ENCODE measurements at places on chromosomes 4 and X.

GRCh38 chrX:133630362-133630761, 215.1 kb upstream of the GPC4 start:
- no peak for DNase-seq

DNA sequence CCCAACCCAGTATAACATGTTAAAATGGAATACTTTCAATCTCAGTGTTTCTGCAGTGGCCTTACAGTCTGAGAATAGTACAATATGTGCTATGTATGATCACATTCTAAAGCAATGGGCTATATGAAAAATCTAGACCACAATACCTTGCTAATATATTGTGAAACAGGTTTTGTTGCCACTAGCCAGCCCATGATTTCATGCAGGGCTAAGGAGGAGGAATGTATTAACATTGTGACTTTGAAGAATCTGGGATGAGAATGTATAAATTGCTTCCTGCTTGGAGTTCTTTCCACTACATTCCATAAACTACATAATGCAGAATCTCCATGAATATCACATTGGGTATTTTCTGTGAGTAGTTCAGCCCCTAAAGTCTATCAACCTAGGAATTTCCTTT, 935.4 kb upstream of the GRIA3 start:
- DNase-seq: no peak

DNA sequence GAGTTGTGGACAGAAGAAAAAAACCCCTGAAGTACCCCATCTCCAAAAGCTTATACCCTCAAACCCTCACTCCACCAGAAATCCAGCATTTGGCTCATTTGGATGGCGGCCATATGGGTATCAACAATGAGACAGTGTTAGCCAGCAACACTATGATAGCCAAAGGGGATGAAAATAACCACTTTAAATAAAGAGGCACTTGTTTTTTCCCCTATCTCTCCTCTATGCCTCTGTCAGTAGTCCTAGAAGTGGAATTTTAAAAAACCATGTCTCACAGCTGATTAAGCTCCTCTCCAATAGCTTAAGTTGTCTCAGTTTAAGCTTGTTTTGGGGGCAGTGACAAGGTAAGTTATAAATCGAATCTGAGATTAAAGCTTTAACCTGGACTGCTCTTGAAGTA, 124.0 kb downstream of the MOSPD2 start:
- DNase-seq: no peak

GRCh38 chr4:88110826-88111225, 47.6 kb downstream of the ABCG2 start:
- DNase-seq: no peak

DNA sequence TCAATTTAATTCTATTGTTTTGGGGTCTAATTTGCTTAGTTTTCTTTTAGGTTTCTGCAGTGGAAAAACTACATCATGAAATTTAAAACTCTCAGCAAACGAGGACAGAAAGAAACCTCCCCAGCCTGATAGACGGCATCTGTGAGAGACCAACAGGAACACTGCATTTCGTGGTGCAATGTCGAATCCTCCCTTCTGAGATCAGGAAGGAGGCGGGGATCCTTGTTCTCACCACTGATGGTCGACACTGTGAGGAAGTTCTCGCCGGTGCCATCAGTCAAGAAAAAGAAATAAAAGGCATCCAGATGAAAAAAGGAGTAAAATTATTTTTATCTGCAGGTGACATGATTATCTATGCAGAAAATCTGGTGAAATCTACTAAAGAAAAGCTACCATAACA, 16.5 kb downstream of the GAK start:
- DNase-seq: peak; percentile 12

DNA sequence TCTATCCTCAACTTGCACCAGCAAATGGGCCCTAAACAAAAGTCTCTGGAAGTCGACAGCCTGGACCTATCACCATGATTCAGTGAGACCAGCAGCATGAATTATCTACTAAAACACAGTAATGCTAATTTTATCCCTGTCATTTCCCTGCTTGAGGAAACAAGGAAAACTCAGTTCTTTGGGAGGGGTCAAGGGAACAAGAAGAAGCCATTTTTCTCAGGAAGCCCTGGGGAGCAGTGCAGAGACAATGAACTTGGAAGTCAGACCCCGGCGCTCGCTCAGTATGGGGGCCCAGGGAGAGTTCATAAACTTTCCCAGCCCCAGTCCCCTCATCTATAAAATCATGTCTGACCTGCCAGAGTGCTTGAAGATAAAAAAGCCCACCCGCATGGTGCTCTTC, 50.4 kb downstream of the DCTD start:
- DNase-seq: no peak

GRCh38 chrX:110741213-110741796, 54.3 kb downstream of the CHRDL1 start:
- no peak for DNase-seq

DNA sequence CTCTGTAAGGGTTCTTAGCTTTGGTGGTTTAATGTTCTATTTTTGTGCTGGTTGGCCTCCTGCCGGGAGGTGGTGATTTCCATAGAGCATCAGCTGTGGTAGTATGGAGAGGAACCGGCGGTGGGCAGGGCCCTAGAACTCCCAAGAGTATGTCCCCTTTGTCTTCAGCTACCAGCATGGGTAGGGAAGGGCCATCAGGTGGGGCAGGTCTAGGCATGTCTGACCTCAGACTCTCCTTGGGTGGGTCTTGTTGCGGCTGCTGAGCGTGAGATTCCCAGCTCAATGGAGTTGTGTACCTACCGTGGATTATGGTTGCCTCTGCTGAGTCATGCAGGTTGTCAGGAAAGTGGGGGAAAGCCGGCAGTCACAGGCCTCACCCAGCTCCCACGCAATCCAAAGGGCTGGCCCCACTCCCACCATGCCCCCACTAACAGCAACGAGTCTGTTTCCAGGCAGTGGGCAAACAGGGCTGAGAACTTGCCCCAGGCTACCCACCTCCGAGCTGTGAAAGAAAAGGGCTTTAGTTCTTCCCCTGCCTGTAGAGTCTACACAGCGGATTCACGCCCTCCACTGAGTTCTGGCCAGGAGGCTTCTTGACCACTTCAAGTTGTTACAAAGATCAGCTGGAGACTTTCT, 235.9 kb downstream of the RPA4 start:
- DNase-seq: no peak

- DNase-seq: no peak
Observed at GRCh38 chr4:148268835-148269234, 173.4 kb downstream of the NR3C2 start.

DNA sequence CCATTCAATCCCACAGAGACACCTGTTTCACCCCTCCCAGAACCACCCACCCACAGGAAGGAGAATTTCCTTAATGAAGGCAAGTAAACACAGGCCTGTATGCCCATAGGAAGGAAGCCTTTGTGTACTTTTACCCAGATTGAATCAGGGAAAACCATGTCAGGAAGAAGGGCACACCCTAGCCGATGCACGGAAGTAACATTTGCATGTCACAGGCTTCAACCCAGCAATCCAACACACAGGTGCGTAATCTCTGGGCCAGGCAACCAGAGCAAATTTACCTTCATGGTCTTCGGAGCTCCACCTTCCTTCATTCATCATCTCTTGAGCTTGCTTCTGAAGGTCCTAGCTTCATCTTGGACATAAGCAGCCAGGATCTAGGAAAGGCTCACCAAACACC, 206.3 kb downstream of the SHROOM3 start:
- no peak for DNase-seq

- no peak for DNase-seq
Observed at GRCh38 chr4:2324891-2325290, 63.0 kb upstream of the MXD4 start.

- DNase-seq: no peak
Observed at GRCh38 chrX:17833954-17834353, 27.1 kb downstream of the RAI2 start.
